Right cardiac atrium (tissue), 5 donors: ENCODE measurements at places on chromosomes 7 and 10.

DNA sequence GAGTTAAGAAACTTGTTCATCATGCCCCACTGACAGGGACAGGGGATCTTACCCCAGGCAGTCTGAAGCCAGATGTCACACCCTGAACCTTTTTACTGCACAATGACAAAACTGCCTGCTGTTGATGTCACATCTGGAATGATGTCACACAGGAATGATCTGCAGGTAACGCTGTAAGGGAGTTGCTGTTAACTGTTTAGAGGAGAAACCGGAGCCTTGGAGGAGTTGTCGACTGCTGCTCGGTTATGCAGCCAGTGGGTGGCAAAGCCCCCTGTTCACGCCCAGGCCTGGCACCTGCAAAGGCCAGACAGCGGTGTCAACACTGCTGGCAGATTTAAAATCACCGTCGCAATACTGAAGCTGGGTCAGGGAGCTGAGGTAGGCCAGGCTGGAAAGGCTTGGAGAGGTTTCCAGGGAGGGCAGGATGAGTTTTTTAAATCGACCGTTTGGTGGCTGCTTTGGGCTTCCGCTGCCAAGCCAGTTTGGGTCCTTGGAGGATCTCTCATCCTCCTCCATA is 10.0 kb upstream of the SLIT1 start:
- no peak for DNase-seq

DNA sequence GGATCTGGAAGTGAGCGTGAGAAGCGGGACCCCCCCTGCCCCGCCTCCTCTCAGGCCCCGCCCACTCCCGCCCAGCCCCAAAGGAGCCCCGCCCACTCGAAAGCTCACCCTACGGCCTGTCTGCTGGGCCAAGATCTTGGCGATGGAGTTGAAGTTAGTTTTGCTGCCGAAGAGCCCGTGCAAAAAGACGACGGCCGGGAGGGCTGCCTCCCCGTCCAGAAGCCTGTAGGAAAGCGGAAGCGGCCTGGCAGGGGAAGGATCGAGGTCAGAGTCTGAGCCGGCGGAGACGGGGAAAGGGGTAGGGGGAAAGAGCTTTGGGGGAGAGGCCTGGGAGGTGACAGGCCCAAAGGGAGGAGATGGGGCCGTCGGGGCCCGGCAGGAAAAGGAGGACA is 386 bp downstream of the ABHD11 start:
- DNase-seq = no peak

- no peak for DNase-seq
Observed at GRCh38 chr10:78264361-78264760, 230.7 kb downstream of the RPS24 start.

DNA sequence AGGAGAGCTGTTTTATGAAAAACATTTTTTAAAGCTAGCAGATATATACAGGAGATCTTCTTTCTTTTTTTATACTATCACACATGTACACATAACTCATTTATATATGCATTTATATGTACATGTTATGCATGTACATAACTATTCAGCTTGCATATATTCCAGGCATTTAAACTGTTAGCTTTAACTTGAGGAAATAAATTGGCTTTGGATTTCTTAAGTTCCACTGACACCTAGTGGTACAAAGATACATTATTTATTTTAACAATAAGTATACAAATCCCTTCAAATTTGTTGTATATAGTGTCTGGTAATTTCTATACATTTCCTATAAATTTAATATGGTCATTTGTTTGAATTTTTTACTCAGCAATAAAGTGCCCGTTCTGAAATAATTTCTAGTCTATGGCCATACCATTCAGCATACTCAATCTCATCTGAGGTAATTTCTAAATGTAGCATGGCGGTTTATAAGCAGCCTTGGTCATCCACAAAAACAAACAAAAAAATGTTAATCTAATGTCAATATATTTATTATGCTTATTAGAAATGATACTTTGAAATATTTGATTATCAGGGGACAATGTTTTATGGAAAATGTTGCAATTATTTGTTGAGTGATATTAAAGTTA is 11.6 kb downstream of the ZDHHC6 start:
- no peak for DNase-seq

DNA sequence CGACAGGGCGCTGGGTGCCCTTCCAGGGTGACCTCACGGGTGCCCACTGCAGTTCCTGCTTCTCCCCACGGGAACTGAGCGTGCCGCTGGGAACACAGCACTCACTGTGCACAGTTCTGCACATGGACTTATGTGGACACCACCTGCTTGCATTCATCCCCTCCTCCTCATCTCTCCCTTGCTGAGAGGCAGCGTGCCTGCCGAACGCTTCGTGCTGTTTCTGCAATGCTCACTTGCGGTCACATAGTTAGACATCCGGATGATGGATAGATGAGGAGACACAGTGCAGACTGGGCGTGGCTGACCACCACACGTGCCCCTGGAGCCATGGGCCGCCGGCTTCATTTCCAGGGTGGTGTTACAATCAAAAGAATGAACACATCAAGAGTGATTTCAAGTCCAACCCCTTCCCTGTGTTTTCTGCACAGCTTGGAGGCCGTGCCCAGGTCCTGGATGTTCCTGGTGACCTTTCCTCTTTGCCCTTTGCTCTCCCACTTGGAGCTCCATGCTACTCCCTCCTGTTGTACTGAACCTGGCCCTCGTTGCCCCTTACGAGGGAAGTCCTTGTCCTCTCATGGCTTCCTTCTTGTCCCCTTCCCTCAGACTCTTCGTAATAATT is 119.4 kb downstream of the VIPR2 start:
- DNase-seq = peak; percentile 33

DNA sequence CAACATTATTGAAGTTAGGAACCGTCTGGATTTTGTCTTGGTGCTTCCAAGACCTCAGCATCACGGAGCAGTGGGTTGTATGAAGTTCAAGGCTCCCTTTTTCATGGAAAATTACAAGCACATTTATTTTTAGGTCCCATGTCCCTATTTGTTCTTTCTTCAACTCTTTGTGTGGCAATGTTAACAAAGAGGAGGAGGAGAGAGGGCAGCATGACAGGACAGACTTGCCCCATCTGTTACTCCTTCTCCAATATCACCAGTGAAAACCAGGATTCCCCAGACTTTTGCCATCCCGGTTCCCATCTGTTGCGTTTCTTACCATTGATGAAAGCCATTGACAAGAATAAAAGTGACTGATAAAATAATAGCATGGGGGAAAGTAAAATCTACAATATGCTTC is 28.6 kb downstream of the EEPD1 start:
- no peak for DNase-seq

GRCh38 chr10:112209684-112210131 is 26.1 kb upstream of the GPAM start:
- DNase-seq = no peak

DNA sequence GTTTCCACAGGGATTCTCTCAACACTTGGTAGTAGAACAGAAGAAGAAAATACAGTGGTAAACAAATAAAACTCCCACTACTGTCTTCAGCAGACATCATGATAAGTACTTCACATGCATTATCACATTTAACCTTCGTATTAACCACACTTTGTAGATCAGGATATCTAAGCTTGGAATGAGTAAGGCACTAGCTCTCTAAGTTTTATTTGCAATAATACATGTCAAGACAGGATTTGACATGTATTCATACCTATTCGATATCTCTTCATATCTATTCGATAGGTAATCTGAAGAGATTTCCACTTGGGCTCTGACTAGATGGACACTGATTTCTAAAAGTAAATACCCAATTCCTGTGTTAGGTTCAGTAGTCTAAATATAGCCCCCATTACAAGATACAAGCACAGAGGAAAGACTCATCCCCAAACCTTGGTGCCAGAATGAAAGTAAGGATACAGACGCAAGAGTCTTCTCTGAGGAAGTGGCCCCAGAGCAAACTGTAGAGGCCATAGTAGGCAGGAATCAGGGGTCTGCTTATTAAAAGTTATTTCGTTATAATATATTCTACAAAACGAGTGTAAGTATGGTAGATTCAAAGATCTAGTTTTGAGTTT is 58.4 kb downstream of the FOXP2 start:
- DNase-seq = no peak

DNA sequence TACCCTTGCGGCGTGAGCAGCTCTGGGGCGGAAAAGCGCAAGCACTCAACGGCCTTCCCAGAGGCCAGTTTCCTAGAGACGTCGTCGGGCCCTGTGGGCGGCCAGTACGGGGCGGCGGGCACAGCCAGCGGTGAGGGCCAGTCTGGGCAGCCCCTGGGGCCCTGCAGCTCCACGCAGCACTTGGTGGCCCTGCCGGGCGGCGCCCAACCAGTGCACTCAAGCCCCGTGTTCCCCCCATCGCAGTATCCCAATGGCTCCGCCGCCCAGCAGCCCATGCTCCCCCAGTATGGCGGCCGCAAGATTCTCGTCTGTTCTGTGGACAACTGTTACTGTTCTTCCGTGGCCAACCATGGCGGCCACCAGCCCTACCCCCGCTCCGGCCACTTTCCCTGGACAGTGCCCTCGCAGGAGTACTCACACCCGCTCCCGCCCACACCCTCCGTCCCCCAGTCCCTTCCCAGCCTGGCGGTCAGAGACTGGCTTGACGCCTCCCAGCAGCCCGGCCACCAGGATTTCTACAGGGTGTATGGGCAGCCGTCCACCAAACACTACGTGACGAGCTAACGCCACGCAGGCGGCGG is 12.6 kb downstream of the TRIM8 start:
- no peak for DNase-seq

- DNase-seq = no peak
Observed at GRCh38 chr10:12709000-12709401, 292.5 kb downstream of the CCDC3 start.

DNA sequence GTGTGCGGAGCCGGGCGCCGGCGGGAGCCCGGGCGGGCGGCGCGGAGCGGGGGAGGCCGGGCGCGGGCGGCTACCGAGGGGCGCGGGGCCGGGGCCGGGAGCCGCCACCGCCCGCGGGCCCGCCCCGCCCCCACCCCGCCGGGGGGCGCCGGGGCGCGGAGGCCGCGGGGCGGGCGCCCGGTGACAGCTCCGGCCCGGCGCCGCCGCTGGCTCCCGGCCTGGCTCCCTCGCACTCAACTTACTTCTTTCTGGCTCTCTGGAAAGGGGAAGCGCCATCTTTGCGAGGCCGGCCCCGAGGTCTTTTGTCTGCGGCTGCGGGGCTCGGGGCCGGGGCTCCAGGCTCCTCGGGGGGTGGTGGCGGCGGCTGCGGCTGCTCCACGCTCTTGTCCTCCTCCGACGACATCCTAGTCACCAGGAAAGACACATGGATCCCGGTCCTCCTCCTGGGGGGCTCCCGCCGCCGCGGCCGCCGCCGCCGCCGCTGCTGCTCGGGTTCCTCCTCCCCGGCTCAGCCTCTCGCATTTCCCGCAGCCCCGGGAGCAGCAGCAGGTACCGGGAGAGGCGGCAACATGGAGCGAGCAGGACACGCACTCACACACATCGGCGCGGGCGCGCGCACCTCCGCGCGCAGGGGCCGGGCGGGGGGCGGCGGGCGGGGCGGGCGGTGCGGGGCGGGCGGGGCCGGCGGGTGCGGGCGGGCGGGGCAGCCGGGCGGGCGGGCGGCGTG is at the start of gene KMT2C:
TSS of gene KMT2C (minus strand) at position 620 of the 727 bp plus-strand sequence. CDS start at position 403, 217 bp downstream.
- peak; percentile 85 for DNase-seq

GRCh38 chr7:15430911-15431310 is 130.9 kb downstream of the AGMO start:
- DNase-seq = no peak

- DNase-seq = no peak
Observed at GRCh38 chr7:23211589-23211988, 29.7 kb downstream of the NUP42 start.

DNA sequence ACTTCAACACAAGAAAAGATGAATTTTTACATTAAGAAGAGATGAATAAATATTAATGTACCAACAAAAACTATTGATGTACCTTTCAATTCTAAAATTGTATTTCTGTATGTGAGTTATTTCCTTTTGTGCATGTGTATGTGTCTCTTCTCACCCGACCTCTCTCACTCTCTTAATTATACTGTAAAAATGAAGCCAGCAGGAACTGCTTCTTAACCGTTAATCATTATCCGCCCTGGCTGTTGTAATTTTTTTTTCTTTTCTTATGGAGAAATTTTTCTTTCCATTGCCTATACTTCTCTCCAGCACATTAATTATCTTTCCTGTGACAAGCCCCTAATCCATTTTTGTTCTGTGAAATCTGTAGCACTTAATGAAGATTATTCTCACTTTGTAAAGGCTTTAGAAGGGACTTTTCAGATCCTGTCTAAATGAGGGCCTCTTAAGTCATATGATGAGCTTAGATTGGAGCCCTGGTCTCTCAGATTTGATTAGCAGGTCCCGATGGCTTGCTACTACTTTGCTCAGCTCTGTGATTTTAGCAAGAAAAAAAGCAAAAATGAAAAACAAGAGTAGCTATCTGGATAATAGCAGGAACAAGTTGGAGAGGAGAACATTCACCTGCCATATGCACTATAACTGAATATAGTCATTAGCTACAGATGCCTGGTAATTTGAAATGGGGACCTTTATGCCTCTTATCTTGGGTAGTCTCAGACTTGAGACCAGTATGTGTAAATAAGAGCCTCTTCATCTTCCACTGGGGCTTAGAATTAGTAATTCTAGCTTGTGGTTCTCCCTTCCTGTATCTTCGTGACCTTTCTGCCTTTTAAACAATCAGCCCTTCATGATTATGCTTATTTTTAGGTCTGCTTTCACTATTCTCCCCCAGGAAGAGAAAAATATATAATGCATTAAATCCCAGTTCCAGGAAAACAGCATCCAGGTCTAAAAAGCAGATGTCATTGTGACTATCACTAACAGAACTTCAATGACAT is 80.0 kb upstream of the COL1A2 start:
- DNase-seq = no peak

DNA sequence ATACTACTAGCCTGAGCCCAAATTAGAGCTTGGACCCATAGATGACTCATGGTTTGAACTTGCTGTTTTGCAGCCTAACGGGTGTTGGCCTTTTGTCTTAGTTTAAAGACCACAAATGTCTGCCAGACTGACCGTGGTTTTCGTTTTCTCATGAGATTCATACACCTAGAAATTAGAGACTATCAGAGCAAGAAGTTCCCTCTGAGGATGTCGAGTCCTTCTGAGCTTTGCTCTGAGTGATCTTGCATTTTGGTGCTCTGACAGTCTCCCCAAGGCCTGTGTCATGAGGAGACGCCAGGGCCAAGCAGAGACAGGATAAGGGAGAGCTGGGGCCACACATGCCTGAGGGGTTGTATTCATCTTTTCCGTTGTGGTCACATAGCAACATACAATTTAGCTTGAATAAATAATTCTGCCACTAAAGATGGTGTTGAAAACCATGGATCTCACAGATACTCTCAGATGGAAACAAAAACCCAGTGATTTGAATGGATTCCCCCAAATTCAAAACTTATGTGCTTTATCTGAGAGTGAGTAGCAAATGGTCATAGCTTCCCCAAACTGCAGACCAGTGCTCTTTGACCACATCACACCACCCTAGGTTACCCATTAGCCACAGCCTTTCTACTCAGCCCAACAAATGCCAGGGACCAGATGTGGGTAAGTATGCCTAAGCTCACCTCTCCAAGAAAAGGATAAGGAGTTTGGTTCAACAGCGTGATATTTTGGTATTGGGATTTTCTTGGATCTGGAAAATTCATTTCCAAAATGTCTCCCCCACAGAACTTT is 762.0 kb upstream of the IGFBP3 start:
- no peak for DNase-seq

GRCh38 chr10:8454357-8454756 is 399.9 kb downstream of the GATA3 start:
- DNase-seq = no peak

GRCh38 chr7:5656233-5656632 is 125.2 kb downstream of the RNF216 start:
- DNase-seq = no peak

GRCh38 chr10:37855636-37856035 is 1.8 kb downstream of the ZNF248 start:
- no peak for DNase-seq
